ENCODE measurements at places on chromosomes 2 and 18. TPM values are rescaled to one million over a fixed set of nuclear protein-coding genes. Genes with fewer than 3 reads are reported as not detected.

DNA sequence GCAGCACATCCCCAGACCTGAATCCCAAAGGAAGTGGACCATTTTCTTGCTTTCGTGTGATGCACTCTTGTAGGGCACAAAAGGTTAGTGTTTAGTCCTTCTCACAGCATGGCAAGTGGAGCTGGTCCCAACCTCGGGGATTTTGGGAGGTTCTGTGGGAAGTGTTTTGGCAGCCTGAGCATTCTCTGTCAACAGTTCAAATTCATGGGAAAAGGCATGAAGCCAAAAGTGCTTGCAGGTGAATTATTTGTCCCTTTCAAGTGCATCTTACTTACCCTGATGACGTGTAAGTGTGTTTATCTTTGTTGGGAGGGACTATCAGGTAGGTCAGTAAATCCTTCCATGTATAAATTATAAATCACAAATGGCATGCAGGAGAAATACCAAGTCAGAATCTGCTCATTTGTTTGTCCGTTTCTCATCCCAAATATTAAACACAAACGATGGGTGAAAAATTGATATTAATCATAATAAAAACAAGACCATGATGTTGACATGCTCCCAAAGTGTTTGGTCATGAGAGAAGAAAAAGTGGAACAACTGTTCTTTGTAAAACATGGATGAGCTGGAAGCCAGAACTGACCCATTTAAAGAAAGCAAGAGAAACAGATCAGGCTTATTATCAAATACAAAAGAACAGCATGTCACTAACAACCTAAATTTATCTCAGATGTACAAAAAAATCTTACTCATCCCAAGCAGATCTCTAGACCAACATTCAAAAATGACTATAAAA, 57.6 kb downstream of the EPHA4 start:
- DNase-seq = no peak

The LDAH gene
- 13.0 TPM for total RNA-seq

The CYP1B1 gene
- total RNA-seq = 115 TPM

The C2orf81 gene
- 3.1 TPM for total RNA-seq

The IL36B gene
- total RNA-seq = not detected
